ENCODE measurements at places on chromosomes 2 and 18.
A peak's percentile ranks its signal among the peaks of the same experiment; 100 is the strongest.

DNA sequence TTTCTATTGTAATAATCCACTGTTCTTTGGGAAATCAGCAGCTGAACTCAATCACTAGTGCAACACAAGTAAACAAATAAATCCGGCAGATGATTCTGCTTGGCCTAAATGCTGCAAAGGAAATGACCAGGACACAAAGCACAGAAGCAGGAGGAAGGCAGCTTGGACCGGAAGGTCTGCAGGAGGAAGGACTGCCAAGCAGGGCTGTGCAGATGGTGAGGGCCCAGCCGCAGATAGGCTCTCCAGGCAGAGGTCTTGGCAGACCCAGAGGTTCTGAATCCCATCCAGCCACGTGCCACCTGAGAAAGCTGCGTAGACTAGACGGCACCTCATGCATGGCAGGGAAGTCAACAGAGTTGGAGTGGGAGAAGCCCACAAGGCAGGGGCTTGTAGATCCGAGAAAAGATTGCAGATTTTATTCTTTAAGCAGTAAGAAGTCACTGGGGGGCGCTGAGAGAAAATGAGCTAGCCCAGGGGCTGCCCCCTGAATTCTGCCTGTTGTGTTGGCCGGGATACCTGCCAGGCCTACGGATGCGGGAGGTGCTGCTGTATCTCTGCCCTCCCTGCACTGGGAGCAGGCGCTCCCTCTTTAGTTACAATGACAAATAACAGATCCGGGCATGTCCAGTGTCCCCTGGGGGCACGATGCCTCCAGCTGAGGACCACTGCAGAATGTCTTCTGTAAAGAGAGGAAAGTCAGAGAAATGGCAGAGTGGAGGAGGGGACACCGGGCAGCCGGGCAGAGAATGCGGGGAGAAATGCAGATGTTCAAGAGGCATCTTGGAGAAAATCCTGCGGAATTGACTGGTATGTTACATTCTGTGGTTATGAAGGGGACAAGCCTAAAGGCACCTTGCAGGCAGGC lies 153.5 kb downstream of the PXDN start:
- DNase-seq, result no peak

DNA sequence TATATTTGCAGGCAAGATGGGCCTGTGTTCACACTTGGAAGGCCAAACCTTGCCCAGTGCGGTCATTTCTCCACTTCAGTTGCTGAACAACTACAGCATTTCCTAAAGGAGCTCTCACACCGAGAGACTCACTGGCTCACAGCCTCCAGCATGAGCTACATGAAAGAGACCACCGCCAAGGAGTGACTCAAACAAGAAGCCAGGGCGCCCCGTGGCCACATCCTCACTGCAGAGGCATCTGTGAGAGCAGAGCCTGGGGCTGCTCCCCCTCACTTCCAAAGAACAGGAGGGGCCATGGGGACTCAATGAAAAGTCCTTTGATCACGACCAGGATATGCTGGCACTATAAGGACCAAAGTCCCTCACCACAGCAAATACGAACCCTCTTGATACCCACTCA lies 50.0 kb downstream of the TMEM163 start:
- no peak for DNase-seq

GRCh38 chr18:77218642-77219041 lies 31.0 kb upstream of the GALR1 start:
- no peak for DNase-seq

- no peak for DNase-seq
Observed at GRCh38 chr2:188819792-188820191, 154.4 kb upstream of the COL3A1 start.

DNA sequence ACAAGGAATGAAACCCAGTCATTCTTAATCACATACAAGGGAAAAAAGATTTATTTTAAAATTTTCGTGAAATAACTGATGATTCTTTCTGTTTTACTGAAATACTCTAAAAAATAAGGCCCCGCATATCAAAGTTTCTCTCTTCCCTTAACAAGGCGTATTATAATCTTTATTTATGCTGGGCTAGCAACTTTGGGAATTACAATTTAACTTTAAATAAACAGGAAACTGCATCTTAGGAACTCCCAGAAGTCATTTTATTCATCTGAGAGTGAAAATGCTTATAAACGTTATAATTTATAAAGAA lies 166.7 kb downstream of the TCF4 start:
- DNase-seq, result peak; percentile 40

GRCh38 chr2:109499566-109499965 lies 114.2 kb downstream of the SEPTIN10 start:
- DNase-seq, result no peak

GRCh38 chr2:238722883-238723282 lies 125.0 kb upstream of the TWIST2 start:
- no peak for DNase-seq

GRCh38 chr2:143903172-143903856 lies 616.6 kb downstream of the ZEB2 start:
- no peak for DNase-seq

DNA sequence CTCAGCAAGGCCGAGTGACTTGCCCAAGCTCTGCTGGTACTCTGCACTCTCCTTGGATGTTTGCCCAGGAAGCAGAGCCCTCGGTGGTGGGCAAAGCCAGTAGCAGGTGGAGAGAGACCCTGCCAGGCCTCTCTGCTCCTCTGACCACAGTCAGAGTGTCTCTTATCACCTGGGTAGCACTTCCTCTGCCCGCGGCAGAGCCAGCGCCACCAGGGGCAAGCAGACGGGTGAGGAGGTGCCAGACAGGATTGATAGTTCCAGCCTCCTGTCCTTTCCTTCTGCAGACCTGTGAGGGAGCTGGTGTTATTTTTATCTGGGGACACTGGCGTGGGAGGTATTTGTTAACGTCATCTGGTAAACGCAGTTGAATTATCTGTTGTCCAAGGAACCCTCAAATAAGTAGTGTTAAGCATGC lies 152.9 kb downstream of the SMAD7 start:
- DNase-seq, result no peak

GRCh38 chr18:36856815-36857214 lies 27.9 kb downstream of the KIAA1328 start:
- DNase-seq, result no peak

DNA sequence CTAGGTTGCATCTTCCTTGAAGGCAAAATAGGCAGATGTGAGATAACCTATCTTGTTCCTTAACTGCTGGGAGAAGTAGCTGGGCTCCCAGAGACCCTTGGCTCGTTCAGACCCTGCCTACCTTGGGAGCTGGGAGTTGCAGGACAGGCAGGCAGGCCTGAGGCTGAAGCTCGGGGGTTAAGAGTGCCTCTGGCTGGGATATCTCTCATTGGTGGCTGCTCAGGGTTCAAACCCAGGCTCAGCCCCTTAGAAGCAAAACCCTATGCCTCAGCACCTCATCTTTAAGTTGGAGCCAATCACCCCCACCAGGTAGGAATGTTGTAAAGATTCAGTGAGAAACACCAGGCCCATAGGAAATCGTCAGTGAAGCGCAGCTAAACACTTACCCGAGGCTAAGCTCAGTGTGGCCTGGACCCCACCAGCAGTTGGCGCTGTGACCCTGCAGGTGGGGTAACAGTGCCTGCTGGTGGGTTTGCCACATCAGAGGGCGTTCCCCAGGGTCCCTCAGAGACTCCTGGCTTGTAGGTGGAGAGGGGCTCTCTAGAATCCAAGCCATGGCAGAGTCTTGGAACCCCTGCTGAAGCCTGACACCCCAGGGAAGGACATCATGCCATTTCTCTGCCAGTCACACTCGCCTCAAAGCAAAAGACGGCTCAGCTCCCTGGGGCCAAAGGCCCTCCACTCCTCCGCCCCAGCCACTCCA lies 54.6 kb upstream of the GPR17 start:
- peak; percentile 45 for DNase-seq

DNA sequence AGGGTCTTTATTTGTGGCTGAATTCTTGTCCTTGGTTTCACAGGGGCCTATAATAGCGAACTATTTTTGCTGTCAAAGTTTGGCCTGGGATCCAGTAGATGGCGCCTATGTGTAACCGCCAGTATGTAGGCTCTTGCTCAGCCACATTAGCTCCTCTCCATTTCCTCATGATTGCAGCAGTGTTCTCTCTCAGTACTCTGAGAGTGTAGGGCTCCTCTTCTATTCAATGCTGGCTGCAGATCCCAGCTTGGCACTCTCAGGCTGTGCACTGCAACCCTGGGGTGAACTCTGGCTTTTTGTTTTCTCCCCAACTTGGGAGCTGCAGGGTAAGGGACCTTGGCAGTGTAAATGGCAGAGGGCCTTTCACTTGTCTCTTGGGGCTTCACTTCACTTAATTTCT lies 344.6 kb upstream of the CHAC2 start:
- DNase-seq, result peak; percentile 33

DNA sequence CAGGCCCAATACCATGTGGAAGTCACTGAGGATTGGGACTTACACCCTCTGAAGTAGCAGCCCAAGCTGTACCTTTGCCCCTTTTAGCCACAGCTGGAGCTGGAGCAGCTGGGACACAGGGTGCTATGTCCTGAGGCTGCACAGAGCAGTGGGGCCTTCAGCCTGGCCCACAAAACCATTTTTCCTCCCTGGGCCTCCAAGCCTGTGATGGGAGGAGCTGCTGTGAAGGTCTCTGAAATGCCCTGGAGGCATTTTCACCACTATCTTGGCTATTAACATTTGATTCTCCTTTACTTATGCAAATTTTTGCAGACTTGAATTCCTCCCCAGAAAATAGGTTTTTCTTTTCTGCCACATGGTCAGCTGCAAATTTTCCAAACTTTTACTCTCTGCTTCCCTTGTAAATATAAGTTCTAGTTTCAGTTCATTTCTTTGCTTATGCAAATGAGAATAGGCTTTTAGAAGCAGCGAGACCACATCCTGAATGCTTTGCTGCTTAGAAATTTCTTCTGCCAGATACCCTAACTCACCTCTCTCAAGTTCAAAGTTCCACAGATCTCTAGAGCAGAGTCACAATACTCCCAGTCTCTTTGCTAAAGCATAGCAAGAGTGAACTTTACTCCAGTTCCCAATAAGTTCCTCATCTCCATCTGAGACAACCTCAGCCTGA lies 213.8 kb upstream of the MGAT5 start:
- no peak for DNase-seq

GRCh38 chr2:220775856-220776488 lies 796.1 kb downstream of the EPHA4 start:
- no peak for DNase-seq

GRCh38 chr2:200408428-200409316 lies 101.2 kb downstream of the KCTD18 start:
- DNase-seq, result peak; percentile 84

- DNase-seq, result peak; percentile 50
Observed at GRCh38 chr2:234368861-234369261, 128.0 kb downstream of the ARL4C start.

DNA sequence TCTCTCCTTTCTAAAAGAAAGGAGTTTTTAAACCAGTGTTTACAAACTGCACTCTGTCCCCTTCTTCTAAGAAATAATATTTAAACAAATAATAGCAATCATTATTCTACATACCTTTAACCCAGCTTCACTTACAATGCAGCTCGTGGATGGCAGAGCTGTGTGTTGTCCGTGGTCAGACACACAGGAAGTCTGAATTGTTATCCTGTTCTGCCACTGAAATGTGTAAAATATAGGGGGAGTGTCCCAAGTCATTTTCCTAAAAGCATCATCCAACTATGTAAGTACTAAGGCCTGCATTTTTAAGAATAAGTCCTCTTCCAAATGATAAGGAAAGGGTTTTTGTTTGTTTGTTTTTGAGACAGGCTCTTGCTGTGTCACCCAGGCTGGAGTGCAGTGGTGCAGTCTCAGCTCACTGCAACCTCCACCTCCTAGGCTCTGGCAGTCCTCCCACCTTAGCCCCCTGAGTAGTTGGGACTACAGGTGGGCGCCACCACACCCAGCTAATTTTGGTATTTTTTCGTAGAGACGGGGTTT lies 2.7 kb upstream of the PPP4R1 start:
- DNase-seq, result no peak

- peak; percentile 28 for DNase-seq
Observed at GRCh38 chr2:240403396-240404104, 31.9 kb upstream of the GPC1 start.

- no peak for DNase-seq
Observed at GRCh38 chr2:143745060-143745459, 615.8 kb downstream of the ARHGAP15 start.

DNA sequence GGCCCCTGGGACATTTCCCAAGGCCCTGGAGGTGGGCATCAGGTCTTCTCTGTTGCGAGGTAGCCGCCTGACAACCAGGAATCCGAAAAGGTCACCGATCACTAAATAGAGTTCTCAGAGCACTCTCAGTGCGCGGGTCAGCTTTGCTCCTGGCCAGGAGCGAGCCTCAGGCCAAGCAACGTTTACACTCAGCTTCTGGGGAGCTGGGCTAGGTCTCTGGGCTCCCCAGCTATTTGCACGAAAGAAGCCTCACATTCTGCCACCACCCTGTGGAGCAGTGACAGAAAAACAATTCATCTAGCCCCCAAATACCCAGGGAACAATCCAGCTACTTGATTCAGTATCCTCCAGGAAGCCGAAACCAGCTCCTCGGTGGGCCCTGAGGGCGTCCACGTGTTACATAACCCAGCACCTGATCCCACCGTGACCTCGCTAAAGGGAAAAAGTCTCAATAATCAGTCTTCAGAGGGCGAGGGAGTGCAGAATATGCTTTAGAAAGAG lies 3.3 kb downstream of the SH3BP4 start:
- no peak for DNase-seq

GRCh38 chr2:168895771-168896170 lies 5.3 kb upstream of the G6PC2 start:
- no peak for DNase-seq

GRCh38 chr2:171706152-171706803 lies 19.0 kb downstream of the DYNC1I2 start:
- no peak for DNase-seq

- DNase-seq, result no peak
Observed at GRCh38 chr2:143839456-143839855, 680.5 kb downstream of the ZEB2 start.

GRCh38 chr2:188425266-188425665 lies 133.6 kb downstream of the GULP1 start:
- DNase-seq, result no peak

- DNase-seq, result no peak
Observed at GRCh38 chr18:35127201-35127600, 86.0 kb downstream of the MAPRE2 start.

All from SJSA1 (cell line).